Calu3 (cell line): ENCODE measurements at places on chromosomes 3 and 15.

- DNase-seq, result no peak
These were observed 85.3 kb upstream of the TNFSF10 start for GRCh38 chr3:172608575-172608974.

GRCh38 chr15:74410502-74410901 lies 23.3 kb downstream of the SEMA7A start:
- no peak for DNase-seq

DNA sequence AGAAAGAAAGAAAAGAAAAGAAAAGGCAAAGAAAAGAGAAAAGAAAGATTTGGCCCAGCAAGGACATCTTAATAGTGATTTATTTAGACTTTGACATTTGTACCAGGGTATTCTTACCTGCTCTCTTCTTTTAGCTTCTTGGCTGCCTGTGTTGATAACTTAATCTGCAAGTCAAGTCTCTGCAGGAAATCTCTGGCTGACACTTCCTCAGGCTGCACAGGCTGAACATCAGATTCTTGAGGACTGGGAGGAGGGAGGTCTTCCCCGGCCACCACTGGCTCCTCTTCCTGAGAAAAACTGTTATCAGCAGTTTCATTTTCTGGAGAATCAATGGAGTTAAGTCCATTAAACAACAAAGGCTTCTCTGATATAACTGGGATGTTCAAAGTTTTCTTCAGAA lies 12.8 kb downstream of the LYSMD2 start:
- no peak for DNase-seq

GRCh38 chr3:81045976-81046375 lies 715.5 kb downstream of the GBE1 start:
- no peak for DNase-seq

DNA sequence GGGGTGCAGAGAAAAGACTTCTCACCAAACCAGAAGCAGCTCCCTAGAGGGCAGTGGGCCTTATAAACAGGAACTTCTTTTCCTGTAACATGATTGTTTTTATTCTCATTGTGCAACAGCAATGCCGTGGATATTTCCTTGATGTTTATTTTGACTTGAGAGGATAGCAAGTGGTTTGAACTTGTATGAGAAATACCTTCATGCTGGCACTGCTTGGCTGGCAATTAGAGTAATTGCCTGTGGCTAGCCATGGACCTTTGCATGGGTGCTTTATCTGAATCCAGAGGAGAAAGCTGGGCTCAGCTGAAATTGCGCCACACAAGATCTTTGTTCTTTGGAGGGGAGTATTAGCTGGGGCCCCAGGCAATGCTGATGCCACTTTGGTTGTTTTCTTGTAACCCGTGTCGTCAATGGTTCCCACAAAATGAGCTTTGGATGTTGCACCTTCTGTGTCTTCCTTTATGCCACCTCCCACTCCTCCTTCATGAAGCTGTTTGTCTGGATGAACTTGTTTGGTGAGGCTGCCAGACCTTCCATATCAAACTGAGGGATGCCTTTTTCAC lies 37.9 kb downstream of the CMTM8 start:
- peak; percentile 48 for DNase-seq

GRCh38 chr15:37698679-37699078 lies 235.8 kb upstream of the TMCO5A start:
- no peak for DNase-seq

DNA sequence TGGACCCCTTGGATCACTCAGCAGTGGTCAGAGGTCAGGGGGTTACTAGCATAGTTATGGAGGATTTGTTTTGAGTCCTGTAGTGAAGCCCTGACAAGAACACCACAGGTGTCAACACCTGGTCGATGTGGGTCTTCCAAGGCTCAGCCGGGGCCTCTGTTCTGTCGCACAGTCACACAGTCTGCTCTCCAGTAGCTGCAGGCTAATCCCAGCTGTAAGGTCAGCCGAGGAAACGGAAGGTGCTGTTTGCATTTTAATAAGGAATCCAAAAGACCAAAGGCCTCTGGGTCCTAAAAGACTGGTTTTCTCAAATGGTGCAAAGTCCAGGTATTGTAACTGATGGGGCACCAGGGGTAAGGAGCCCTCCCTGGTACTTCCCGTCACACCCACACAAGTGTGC lies 71.7 kb downstream of the RPLP1 start:
- no peak for DNase-seq

DNA sequence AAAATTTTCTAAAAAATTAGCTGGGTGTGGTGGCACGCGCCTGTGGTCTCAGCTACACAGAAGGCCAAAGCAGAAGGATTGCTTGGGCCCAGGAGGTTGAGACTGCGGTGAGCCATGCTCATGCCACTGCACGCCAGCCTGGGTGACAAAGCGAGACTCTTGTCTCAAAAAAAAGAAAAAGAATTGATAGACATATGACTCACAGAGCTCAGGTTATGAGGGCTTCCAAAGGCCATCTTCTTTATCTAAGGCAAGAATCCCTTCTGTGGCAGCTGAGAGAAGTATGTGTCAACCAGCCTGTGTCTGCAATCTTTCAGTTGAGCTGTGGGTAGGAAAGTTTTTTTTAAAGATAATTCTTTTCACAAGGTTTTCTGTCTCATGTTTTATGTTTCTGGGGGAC lies 53.9 kb downstream of the MRPS25 start:
- no peak for DNase-seq

GRCh38 chr3:106167728-106168127 lies 298.9 kb upstream of the CBLB start:
- no peak for DNase-seq

DNA sequence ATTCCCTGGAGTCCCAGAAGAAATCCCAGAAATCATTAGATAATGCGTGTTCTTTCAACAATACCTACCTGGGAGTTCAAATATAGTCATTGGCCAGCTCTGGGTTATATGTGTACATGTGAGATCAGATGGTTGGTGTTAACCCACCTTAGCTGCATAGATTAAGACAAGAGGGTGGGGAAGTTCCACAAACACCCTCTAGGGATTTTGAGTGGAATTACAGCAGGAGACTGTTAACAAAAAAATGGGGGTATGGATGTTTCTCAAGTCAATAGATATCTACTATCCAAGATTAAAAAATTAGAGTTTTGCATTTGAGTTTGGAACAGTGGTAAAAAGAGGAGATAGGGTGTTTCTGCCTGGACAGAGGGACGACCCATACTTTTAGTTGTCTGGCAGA lies 282.5 kb upstream of the CNTN3 start:
- DNase-seq, result no peak

- DNase-seq, result peak; percentile 61
These were observed 99.1 kb downstream of the SSR3 start for GRCh38 chr3:156455839-156456238.

DNA sequence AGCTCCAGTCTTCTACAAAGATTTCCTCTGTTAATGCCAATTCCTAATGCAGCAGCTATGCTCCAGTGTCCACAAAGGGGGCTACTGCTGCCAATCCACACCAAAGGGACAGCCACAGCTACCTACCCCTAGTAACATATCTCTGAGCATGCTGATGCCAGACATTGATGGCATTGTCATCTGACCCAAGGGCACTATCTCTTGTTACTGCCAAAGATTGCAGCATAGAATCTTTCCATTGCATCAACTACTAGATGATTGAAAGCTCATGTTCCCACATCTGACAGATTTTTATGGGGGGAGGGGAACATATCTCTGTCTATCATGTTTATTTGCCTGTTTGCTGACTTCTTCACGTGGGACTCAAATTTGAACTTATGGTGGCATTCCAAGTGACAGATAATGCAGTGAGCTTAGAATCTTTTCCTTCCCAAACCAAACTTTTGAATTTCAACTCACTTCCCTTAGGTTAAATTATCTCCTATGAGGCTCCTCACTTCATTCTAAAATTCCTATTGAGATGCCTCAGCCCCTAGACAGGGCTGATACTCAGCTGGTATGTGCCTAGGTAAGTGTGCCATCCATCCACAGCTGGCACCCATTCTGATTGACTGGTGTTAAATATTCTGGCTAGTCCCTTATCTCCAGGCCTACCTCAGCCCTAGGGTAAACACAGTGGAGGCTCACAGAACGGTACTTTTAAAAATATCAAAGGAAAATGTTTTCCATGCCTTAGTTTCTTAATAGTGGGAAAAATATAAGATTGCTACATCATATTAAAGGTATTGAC lies 100.3 kb downstream of the STRIT1 start:
- no peak for DNase-seq

GRCh38 chr3:132255041-132255745 lies 62.0 kb upstream of the ACP3 start:
- DNase-seq, result no peak

GRCh38 chr3:185188816-185189215 lies 36.0 kb upstream of the C3orf70 start:
- DNase-seq, result no peak

DNA sequence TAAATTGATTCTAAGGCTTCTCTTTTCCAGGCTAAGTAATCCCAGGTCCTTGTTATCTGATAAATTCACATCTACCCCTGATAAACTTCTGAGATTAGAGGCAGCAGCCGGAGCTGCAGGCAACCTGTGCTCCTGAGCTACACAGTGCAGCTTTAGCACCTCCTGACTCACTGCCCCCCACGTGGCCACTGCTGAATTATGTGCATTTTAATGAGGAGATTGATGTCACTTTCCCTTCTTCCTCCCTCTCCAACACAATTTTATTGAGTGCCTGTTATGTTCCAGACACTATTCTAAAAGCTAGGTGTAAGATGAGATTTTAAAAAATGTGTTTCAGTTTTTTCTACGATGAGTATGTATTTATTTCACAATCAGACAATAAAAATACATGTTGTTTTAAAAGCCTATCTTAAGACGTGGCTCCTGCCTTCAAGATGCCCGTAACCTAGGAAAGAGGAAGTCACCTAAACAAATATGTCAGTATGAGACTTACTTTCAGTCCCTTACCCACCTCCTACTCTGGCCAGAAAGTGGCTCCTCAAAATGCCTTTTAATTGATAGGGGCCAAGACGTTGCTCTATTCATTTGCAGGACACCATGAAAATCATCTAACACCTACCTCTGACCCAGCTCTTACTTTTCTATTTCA lies 161.5 kb upstream of the PFN2 start:
- peak; percentile 22 for DNase-seq

GRCh38 chr3:131630097-131630496 lies 127.3 kb upstream of the MRPL3 start:
- DNase-seq, result no peak

GRCh38 chr3:49164983-49165720 lies 979 bp downstream of the CCDC71 start:
- DNase-seq, result no peak

DNA sequence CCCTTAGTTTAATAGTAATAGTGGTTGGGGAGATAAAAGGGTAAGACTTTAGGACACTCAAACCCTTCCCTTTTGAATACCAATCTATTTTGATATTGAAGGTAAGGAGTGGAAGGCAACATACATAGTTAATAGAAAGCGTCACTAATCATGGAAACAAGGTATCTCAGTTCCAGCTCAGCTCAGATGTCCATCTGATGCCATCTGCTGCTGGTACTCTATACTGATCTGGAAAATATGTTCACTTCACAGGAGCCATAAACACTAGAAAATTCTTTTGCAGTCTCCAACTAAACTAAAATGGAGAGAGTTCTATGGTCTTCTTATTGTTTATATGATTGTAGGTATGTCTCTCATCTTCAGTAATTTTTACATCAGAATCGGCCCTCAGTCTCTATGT lies 1777.1 kb downstream of the OTOL1 start:
- DNase-seq, result no peak

DNA sequence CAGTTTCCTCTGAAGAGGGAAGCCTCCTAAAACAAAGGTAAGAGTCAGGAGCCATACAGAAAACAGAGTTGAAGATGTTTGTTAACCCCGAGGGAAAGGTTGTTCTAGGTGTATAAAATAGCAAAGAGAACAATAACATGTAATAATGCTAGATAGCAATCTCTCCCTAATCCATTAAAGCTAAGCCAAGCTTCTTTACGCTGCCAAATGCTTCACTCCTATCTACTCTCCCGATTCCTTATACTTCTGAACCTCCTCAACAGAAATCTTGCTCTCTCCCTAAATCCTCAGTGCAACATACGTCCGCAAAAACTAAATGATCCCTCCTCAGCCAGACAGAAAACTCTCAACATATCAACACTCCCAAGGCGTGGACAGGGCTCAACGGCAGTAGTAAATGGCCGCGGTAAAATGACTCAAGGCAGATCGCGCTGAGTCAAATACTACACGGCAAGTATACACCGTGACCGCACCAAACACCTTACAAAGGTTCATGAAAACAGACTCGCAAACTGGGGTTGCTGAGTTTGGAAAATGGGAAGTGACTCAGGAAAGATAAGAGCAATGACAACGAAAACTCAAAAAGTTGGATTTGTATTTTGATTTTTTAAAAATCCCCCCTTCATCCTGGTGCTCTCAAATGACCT lies 682 bp downstream of the CLDND1 start:
- peak; percentile 33 for DNase-seq

DNA sequence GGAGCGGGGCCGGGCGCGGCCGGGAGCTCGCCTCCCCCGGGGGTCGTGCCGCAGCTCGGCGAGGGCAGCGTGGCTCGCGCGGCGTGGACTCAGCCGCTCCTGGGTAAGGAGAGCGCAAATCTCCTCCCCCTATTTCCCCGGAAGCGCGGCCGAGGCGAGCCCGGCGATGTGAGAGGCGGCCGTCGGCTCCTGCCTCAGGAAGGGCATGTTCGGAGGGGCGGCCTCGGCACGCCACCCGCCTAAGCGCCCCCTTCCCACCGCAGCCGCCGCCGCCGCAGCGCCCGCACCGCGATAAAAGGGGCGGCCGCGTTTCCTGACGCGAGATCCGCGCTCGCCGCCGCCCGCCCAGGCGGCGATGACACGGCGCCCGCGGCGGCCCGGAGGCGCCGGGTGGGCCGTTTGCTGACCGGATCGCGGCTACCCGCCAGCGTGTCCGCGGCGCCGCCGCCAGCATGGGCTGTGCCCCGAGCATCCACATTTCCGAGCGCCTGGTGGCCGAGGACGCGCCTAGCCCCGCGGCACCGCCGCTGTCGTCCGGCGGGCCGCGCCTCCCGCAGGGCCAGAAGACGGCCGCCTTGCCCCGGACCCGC lies at the start of gene PDE8A:
Gene PDE8A (plus strand): TSS at position 146 of the 590 bp plus-strand sequence. CDS start 307 bp downstream, at position 453.
- DNase-seq, result peak; percentile 51

DNA sequence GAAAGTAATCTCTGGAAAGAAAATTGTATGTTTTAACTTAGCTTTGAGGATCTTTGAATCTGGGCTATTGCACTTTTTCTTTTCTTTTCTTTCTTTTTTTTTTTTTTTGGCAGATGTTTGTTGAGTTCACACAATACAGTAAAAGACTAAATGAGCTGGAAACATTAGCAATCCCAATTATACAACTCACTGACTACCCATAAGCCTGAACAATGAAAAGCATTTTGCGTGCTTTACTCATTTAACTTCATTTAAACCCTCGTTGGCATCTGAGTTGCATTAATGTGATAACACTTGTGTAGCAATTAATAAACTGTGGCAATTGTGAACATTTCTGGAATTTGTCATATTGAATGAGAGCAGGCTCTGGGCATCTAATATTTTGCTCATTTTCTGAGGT lies 269.4 kb upstream of the RBMS3 start:
- no peak for DNase-seq

DNA sequence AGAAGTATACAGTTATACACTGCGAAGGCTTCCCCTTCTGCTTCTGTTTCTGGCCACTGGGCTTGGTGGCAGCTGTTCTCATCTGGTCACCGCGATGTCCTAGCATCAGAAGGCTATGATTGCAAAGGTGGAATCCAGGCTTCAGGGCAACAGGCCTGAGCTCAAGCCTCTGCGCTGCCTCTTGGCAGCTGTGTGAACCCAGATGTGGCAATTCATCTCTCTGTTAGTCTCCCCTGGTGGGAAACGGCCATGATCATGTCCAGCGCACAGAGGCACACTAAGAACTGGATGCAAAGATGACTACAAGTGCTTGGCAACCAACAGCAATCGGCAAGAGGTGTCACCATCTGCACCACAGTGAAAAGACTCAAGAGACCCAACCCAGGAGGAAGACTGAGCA lies 78.9 kb downstream of the PCSK6 start:
- no peak for DNase-seq
